Vagina (tissue), 2 donors: ENCODE measurements at places on chromosomes 16 and 17. TPM values are rescaled to one million over a fixed set of nuclear protein-coding genes. Genes with fewer than 3 reads are reported as not detected.
A peak's percentile ranks its signal among the peaks of the same experiment; 100 is the strongest.

The RHBDL3 gene
- 1.7 TPM for total RNA-seq

The KRT9 gene
- total RNA-seq = not detected

The ACAP1 gene
- total RNA-seq = 7.6 TPM

The KRT24 gene
- total RNA-seq = 1.5 TPM

The PRRT2 gene
- 20.4 TPM for total RNA-seq

The FZD2 gene
- 7.6 TPM for total RNA-seq

The FMNL1 gene
- 22.1 TPM for total RNA-seq

DNA sequence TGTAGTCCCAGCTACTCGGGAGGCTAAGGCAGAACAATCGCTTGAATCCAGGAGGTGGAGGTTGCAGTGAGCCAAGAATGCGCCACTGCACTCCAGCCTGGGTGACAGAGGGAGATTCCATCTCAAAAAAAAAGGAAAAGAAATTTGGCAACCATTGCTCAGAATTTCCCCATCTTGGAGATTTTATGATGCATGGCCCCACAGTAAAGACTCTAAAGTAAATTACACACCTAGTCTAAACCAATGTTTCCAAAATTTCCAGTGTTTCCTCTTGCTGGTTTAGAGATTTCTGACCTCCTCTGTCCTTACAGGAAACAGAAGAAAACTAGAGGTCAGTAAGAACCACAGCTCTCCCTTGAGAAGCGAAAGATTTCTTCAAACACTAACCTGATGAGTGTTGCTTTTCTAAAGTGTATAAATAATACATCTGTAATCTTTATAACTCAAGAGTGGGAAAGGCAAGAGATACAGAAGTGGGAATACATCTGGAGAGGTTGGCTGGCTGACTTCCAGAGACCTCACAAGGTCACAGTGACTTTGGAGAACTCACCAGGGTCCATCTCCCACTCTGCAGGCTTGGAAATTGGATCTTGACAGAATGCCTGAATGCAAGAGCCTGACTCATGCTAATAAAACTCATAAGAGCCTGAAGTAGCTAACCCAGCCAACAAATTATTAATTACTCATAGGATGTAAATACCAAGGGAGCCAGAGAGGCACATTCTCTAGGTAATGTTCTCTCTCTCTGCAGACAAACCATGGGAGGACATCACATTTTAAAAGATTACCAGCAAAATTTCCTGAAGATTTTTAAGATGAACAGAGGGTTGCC, 8.8 kb downstream of the ADAT1 start:
- H3K27ac ChIP-seq = no peak overlapping the region
- no peak overlapping the region for H3K4me3 ChIP-seq
- no peaks in the 10 kb centered on the region for H3K36me3 ChIP-seq
- no peak for DNase-seq
- no peaks in the 10 kb centered on the region for H3K4me1 ChIP-seq

DNA sequence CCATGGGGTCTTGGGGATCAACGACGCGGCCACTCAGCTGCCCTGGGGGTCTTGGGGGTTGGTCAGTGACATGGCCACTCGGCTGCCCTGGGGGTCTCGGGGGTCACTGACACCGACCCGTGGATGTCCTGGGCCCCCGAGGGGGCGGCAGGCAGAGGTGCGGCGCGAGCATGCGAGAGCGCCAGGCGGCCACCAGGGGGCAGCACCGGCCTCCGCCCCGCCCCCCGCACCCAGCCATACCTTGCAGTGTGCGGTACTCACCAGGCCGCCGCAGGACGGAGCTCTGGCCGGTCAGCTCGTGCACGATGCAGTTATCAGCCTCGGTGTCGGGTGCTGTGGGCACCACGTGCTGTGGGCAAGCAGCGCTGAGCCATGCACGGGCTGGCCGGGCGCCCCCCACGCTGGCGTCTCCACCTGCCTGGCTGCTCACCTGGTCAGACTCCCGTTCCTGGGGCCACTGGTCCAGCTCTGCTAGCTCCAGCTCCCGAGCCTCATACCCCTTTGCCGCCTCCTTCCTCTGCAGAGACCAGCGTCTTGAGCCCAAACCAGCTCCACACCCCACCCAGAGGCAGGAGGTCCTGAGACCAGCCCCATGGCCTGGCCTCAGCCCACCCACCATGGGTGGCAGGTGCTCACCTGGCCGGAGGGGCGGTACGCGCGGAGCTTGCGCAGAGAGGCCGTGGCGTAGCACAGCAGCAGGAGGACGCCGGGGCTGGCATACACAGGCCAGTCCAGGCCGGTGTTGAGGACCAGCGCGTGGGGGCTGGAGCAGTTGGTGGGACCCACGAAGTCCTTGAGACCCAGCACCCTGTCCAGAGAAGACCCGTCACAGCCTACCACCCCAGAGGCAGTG, 31.2 kb downstream of the CTU2 start:
- peaks cover 32% of the 10 kb centered on the region for H3K4me1 ChIP-seq
- no peak for DNase-seq
- no peak overlapping the region for H3K4me3 ChIP-seq
- H3K36me3 ChIP-seq = no peaks in the 10 kb centered on the region
- no peak overlapping the region for H3K27ac ChIP-seq
- no peaks in the 10 kb centered on the region for H3K27me3 ChIP-seq

DNA sequence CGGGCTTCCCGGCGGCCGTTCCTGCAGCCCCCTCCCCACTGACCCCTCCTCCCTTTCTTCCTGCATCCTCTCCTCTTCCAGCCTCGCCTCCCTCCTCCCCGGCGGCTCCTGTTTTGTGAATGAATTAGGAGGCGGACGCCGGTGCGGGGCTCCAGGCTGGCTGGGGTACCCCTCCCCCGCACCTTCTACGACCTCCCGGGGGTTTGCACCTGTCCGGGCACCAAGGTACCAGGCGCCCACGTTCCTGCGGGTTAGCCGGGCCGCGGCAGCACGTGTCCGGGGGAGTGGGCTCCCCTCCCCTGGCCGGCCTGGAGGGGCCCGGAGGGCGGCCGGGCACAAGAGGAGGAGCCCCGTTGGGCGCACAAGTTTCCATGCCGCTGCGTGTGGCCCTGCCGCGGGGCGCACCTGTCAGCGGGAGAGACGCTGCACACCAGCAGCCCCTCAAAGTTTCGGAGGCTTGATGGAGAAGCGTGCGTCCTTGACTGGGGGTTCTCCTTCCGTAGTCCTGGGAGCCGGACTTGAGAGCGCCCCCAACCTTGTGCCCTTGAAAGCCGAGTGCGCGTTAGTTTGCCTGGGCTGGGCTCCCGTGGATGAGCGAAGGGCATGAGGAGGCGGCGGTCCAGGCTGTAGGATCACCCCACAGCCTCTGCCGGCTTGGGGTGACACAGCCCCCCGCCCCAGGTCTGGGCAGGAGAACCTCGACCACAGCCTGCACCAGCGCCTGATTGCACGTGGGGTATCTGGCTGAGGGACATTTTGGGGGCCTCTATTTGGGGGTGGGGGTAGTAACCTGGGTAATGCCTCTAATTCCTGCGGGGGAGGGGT, 1.2 kb downstream of the HAS3 start:
- H3K27me3 ChIP-seq = no peaks in the 10 kb centered on the region
- H3K4me1 ChIP-seq = peaks cover 26% of the 10 kb centered on the region
- H3K27ac ChIP-seq = no peak overlapping the region
- peak overlapping the region; percentile 54 for H3K4me3 ChIP-seq

DNA sequence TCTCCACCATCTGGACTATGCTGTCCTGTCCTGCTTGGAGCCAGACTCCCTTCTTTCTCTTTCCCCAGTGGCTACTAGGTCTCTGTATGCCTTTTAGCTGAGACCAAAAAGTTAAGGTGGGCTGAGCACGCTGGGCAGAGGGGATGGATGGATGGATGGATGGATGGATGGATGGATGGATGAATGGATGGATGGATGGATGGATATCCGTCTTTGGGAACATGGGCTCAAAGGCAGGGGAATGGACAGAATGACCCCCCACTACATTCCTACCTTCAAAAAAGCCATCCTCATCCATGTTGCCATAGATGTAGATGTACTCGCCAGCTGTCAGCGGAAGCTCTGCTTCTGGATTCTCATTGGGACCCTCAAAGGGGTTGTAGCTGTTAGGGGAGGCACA, 12.8 kb downstream of the TSPOAP1 start:
- H3K27ac ChIP-seq = no peak overlapping the region
- no peak for DNase-seq
- no peaks in the 10 kb centered on the region for H3K36me3 ChIP-seq
- no peak overlapping the region for H3K4me3 ChIP-seq
- no peaks in the 10 kb centered on the region for H3K27me3 ChIP-seq
- no peaks in the 10 kb centered on the region for H3K4me1 ChIP-seq

DNA sequence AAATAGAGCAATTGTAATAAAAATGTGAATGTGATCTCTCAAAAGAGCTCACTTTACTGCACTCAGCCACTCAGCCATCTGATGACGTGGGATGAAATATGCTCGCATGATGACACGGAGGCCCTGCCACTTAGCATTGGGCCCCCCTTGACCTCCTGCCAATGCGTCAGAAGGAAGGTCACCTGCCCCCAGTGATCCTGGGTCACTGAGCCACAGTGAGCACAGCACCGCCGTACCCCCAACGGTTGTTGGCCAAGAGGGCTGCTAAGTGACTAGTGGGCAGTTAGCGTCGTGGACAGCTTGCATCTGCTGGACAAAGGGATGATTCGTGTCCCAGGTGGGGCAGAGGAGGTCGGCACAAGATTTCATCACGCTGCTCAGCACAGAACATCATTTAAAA, 22.9 kb downstream of the ZC3H18 start:
- H3K27ac ChIP-seq = no peak overlapping the region
- H3K27me3 ChIP-seq = no peaks in the 10 kb centered on the region
- H3K36me3 ChIP-seq = peaks cover 15% of the 10 kb centered on the region
- H3K4me1 ChIP-seq = no peaks in the 10 kb centered on the region
- no peak for DNase-seq

DNA sequence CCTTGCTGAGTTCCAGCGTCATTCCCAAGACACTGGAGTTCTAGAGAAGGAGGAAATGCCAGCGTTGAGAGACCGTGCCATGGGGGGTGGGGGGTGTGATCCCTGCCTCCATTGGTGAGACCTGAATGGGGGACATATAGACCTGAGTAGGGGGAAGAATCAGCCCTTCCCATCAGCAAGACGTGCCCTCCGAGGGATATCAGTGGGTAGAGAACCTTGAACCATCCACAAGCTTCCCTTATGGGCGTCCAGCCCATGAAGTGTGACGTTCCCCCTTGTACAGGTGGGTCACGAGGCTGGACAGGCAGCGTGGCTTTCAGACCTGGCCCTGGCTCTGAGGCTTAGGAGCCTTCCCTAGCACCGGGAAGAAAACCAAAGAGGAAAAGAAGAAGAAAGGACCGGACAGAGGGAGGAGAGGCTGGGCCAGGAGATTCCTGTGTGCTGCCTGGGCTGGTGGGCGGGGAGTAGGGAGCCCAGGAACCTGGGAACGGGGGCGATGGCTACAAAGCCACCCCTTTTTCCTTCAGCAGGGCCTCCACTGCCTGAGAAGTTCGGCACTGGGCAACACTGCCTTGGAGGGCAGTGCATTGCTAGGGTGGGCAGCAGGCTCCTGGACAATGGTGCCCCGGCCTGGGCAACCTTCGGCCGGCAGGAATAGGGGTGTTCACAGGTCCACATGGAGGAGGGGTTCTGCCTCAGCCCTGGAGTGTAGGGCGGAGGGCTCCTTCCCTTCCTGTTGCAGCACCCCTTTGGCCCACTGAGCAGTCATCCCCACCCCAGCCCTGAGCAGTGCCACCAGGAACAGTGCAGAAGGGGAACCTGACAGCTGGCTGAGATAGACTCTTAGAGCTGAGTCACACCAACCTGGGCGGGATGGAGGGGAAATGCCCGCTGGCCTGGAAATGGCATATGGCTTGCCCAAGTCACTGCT, 7.2 kb downstream of the RAB11FIP4 start:
- H3K27ac ChIP-seq = no peak overlapping the region
- no peaks in the 10 kb centered on the region for H3K36me3 ChIP-seq
- H3K4me3 ChIP-seq = no peak overlapping the region
- DNase-seq = peak; percentile 79

DNA sequence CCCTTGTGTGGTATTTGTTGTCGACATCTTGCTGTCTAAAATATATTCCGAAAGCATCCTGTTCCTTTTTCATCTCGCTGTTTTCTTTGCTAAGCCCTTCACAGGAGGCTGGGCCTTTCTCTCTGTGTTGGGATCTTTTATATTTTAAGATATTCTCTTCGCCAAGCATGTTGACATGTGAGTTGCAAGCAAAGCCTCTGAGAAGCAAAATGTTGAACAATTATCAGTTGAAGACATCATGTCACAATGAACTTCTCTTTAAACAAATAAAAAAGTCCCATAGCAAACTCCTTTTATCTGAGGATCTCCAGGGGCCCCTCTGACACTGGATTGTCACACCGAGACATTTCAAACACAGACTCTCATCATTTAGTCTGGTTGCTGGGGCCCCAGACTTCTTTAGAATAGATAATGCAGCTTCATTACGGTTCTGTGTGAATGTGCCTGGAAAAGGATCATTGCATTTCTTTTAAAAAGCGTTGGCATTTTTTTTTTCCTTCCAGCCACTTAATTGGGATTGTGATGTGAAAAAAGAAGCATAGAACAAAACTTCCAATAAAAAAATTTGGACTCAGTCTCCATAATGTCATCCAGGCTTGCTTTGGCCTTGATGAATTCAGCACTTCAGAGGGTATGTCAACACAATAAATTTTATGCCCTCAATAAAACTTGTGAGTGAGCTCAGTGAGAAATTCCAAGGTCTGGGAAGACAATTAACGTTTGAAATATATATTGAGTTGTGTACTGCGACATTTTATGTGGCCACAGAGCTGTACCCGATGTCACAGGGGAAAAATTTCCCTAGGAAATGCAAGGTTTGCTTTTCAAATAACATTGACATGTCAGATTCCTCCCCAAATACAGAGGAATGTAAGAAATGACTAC, 496.8 kb downstream of the XYLT1 start:
- no peak overlapping the region for H3K27ac ChIP-seq
- no peak overlapping the region for H3K4me3 ChIP-seq
- no peaks in the 10 kb centered on the region for H3K27me3 ChIP-seq
- no peak for DNase-seq

DNA sequence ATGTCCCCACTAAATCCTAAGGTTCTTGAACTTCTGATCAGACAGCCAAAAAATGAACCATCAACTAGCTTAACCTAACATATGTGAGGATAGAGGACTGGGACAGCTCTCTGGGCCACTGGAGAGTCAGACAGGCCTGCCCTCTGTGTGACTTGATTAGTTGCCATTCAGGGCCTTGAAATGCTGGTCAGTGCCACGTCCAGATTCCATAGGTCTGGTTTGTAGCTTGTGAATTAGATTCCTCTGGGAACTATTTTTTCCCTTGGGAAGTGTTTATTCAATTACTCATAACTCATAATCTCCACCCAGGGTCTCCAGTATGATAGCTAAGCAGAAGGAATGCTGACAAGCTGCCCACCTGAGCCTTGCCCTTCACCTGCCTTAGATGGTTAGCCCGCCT, 48.2 kb downstream of the IGF2BP1 start:
- H3K4me1 ChIP-seq = no peaks in the 10 kb centered on the region
- no peak for DNase-seq
- no peak overlapping the region for H3K4me3 ChIP-seq
- no peaks in the 10 kb centered on the region for H3K27me3 ChIP-seq

- no peaks in the 10 kb centered on the region for H3K27me3 ChIP-seq
- peak overlapping the region; percentile 53 for H3K4me3 ChIP-seq
- peaks cover 40% of the 10 kb centered on the region for H3K4me1 ChIP-seq
- no peak overlapping the region for H3K27ac ChIP-seq
- DNase-seq = peak; percentile 67
These were observed 1.2 kb downstream of the CYB5D1 start for GRCh38 chr17:7859028-7859427.

- no peak for DNase-seq
- H3K27ac ChIP-seq = no peak overlapping the region
- H3K36me3 ChIP-seq = no peaks in the 10 kb centered on the region
- no peaks in the 10 kb centered on the region for H3K27me3 ChIP-seq
- no peak overlapping the region for H3K4me3 ChIP-seq
These were observed 71.0 kb upstream of the EFCAB3 start for GRCh38 chr17:62309396-62309795.

- H3K4me1 ChIP-seq = no peaks in the 10 kb centered on the region
- no peak overlapping the region for H3K27ac ChIP-seq
- DNase-seq = no peak
- H3K27me3 ChIP-seq = no peaks in the 10 kb centered on the region
- H3K36me3 ChIP-seq = no peaks in the 10 kb centered on the region
These were observed 6.1 kb upstream of the ITGAM start for GRCh38 chr16:31253642-31254045.
